Melanocyte of skin (primary cell): ENCODE measurements at places on chromosomes 2 and 18. TPM values are rescaled to one million over a fixed set of nuclear protein-coding genes. Genes with fewer than 3 reads are reported as not detected.

The DSC3 gene
- under 0.01 TPM in 1 of 2 replicates, not detected in the other for total RNA-seq

The ALPI gene
- not detected in 2 replicates for total RNA-seq

The TM4SF20 gene
- not detected in 2 replicates for total RNA-seq

The VPS4B gene
- 45.6 and 54.6 TPM in 2 replicates for total RNA-seq

The ADD2 gene
- total RNA-seq: 0.36 and 1.4 TPM in 2 replicates

The GNLY gene
- total RNA-seq: not detected in 2 replicates

The SAG gene
- total RNA-seq: not detected in 2 replicates

The NCKAP5 gene
- 2.1 and 14.9 TPM in 2 replicates for total RNA-seq

The CDH20 gene
- total RNA-seq: under 0.01 and 8.6 TPM in 2 replicates

The PPP1R1C gene
- total RNA-seq: under 0.01 and 0.31 TPM in 2 replicates

The C2orf92 gene
- 2.1 and 3.3 TPM in 2 replicates for total RNA-seq

The NEB gene
- total RNA-seq: 1.4 and 2.3 TPM in 2 replicates

The MLPH gene
- 164 and 182 TPM in 2 replicates for total RNA-seq

The CD226 gene
- total RNA-seq: 0.93 and 1.7 TPM in 2 replicates

The GRP gene
- not detected in 2 replicates for total RNA-seq

The EVA1A gene
- 37.6 and 57.9 TPM in 2 replicates for total RNA-seq

The NPPC gene
- 1.1 TPM in 1 of 2 replicates, not detected in the other for total RNA-seq

The DNAH6 gene
- total RNA-seq: under 0.01 and 0.34 TPM in 2 replicates

The NAT8 gene
- not detected in 2 replicates for total RNA-seq

The MRPL53 gene
- 22.7 and 25.1 TPM in 2 replicates for total RNA-seq

The ANTXR1 gene
- 98.1 and 166 TPM in 2 replicates for total RNA-seq

The TSN gene
- 69.6 and 97.8 TPM in 2 replicates for total RNA-seq

The UGT1A8 gene
- not detected in 2 replicates for total RNA-seq

The CIB4 gene
- not detected in 2 replicates for total RNA-seq

The PLCL1 gene
- total RNA-seq: 0.34 and 7.6 TPM in 2 replicates

The SRD5A2 gene
- under 0.01 TPM in 1 of 2 replicates, not detected in the other for total RNA-seq

The KLHL14 gene
- total RNA-seq: under 0.01 TPM in 1 of 2 replicates, not detected in the other

The TRIM43B gene
- not detected in 2 replicates for total RNA-seq

The ZNF512 gene
- total RNA-seq: 26.0 and 29.3 TPM in 2 replicates

The SKA1 gene
- total RNA-seq: 10.2 and 11.7 TPM in 2 replicates

The RIOK3 gene
- total RNA-seq: 25.3 and 31.2 TPM in 2 replicates

The IL36RN gene
- total RNA-seq: not detected in 2 replicates

The RFX8 gene
- not detected in 2 replicates for total RNA-seq

The SCYGR4 gene
- total RNA-seq: not detected in 2 replicates
